Left lung (tissue), 14 donors: ENCODE measurements at places on chromosomes 5 and 9.
A peak's percentile ranks its signal among the peaks of the same experiment; 100 is the strongest.

DNA sequence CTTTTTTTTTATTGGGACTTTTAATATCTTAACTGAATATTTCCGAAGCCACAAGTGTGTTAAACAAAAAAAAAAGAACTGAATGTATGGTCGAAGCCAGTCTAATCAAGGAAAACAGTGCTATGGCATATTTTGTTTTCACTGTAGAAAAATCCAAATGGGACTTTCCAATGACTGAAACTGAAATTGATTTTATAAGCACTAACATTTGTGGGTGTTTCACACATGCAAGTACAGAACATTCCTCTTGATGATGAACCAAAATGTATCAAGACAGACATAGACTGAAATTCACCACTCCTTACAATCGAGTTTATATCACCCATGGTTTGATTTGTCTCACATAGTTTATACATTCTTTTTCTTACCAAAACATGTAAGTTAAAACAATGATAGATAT is 1026.8 kb downstream of the CDH18 start:
- no peak for DNase-seq

DNA sequence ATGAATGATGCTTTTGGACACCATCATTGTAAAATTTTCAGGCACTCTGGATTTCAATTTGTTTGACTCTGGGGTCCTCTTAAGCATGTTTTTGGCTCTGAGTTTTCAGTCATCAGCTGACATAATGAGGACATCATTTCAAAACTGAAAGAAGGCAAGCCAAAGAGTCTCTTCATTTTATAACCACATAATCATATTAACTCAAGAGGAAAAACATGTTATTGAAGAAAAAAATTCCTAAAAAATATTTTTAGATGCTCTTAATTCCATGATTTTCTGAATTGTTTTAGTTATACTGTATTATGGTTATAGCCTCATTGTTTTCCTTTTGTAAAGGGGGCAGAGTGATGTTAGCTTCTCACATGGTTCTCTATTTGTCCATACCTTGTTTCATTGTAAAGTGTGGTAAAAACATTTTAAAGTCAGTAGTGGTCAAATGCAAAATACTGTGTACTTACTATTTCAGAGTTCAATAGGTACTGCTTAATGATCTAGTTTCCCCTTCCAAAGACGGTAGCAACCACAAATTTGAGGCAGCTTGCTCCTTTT is 472.1 kb downstream of the DMRT2 start:
- peak; percentile 11 for DNase-seq

DNA sequence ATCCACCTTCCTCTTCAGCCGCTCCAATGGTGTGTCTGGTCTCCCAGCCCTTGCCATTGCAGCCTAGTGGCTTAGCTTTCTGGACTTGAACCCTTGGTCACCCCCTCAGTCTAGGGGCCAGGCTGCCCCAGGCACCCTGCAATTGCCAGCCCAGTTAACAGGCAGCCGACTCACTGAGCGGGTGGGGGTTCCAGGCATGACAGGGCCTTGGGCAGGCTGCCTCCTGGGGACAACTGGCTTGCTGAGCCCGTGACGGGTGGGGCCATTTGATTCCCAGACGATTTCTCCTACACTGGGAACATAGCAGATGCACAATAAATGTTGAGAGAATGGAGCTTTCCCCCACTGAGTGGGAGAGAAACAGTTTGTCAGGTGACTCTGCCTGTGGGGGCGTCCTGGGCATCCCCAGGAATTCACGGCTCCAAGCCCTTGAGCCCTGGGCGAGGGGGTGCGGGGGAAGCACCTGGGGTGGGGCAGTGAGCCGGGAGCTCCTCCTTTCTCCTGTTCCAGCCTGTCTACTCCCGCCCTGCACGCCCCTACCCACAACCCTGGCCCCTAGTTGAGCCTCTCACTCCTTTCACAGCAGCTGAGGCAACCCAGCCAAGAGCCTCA is 12.6 kb upstream of the AQP7 start:
- no peak for DNase-seq

DNA sequence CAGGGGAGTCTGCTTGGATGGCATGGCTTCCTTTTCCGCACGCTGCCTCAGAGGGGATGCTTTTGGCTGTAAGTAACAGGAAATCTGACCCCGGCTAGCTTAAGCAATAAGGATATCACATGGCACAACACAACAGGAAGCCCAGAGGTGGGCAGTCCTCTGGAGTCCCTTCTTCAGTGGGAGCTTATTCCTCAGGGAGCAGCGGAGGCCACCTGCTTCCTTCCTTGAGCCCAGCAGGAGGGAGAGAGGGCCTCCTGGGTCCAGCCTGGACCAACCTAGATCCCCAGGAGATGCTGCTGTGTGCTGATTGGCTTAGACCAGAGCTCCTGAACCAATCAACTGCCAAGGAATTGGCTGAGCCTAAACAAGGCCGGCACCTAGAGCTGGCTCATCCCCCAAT is 66.3 kb downstream of the C9orf50 start:
- DNase-seq: no peak

DNA sequence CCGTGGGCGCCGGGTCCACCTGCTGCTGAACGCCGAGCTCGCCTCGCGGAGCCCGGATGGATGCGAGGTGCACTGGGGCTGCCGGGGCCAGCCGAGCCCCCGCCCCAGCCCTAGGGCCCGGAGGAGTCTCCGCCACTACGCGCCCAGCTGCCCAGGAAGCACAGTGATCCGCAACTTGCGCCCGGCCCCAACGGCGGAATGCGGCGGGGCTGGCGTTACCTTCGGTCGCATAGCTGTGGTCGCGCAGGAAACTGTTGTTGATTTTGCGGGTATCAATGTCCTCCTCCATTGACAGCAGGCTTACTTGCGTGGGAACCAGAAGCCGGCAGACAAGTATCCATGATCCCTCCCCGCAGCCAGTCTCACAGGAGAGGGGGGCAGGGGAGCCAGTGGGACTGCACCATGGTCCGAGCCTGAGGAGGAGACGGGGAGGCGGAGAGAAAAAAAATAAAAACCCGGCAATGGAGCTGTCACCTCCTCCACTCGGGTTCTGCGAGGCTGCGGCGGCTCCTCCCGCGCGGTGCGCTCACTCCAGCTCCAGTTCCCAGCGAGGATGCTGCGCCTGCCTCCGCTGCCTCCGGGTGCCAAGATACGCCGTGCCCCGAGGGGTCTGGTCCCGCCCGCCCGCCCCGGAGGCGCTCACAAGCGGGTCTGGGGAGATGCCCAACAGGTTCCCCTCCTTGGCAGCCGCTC is 628 bp downstream of the PPP2R2B start:
- DNase-seq: peak; percentile 75

DNA sequence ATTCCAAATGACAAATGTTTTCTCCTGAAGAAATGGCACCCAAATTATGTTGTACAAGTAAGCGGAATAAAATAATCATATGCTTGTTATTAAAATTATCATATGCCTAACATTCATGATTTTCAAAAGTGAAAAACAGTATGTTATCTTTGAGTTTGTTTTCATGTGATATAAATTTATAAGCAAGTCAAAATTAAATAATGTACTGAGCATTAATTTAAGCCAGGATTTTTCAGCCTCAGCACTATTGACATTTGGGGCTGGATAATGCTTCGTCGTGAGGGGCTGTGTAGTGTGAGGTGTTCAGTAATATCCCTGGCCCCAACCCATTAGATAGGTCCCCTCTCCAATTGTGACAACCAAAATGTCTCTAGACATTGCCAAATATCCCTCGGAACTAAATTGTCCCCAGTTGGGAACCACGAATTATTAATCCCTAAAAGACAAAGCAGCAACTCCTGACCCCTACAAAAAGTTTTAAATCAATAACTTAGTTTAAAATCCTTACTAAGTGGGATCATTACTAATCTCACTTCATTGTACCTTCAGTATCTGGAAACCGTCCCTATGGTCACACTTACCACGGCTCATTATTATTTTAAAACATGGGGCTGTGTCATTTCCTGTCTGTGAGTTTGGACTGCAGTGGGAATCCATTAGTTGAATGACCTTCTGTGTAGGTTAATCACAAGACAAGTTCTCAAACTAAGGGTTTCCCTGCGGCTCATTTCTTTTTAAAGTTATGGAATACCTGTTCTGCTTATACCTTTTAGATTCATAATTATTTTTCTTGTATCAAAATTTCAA is 1.3 kb upstream of the NNT start:
- no peak for DNase-seq

DNA sequence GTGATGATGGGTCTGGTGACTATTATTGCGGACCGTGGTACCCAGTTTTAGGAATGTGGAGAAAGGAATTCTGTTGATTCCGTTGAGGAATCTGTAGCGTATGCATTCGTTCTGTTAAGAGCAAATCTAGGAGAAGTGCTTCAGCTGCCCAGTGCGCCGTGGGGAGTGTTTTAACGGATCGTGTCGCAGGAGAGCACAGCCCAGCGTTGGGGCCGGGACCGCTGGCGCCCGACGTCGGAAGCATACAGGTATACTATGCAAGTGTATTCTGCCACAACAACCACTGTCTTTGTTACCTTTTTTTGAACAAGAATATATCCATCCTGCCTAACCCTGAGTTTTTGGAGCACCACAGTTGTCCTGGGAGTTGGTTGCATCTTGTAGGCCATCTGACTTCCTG is 42.7 kb downstream of the TENT4A start:
- DNase-seq: no peak

GRCh38 chr9:128927731-128928411 is 7.1 kb downstream of the PHYHD1 start:
- peak; percentile 30 for DNase-seq

DNA sequence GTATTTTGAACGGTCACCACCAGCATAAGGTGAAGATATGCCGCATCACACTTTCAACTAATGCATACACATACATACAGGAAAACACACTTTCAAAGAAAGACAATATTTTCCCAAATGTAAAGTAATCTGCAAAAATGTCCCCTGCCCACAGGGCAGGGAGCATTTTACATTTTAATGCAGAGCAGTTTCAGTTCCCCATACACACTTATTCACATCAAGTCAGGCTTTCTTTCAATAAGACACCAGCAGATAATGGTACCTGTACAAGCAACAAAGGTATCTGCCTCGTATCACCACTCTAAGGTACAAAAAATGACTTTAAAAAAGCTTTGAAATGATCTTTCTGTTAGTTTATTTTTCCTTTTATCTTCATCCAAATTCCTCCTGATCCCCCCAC is 247.1 kb upstream of the CCNG1 start:
- DNase-seq: no peak

GRCh38 chr5:44266882-44267576 is 122.2 kb downstream of the FGF10 start:
- DNase-seq: no peak
